Mesenteric fat pad (tissue), 1 donor: ENCODE measurements at places on chromosomes 11 and 22. TPM values are rescaled to one million over a fixed set of nuclear protein-coding genes. Genes with fewer than 3 reads are reported as not detected.

- DNase-seq: no peak
These were observed 8.7 kb downstream of the MMP26 start for GRCh38 chr11:4713241-4713640.

DNA sequence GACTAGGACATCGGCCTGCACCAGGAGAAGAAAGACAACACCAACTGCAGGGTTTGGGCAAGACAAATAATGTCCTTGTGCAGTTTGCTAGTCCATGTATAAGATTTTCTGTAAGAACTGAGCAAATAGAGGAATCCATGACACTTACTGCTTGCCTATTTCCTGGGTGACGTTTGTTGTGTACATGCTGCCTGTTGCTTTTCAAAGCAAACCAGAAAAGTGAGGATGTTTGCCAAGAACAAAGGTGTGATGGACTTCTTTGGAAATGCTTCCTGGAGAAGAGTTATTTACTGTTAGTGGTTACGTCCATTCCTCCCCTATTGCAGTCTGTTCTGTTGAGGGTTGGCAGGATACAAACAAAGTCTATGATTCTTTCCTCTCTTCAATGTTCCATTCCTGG, 126.5 kb downstream of the CASP12 start:
- no peak for DNase-seq

DNA sequence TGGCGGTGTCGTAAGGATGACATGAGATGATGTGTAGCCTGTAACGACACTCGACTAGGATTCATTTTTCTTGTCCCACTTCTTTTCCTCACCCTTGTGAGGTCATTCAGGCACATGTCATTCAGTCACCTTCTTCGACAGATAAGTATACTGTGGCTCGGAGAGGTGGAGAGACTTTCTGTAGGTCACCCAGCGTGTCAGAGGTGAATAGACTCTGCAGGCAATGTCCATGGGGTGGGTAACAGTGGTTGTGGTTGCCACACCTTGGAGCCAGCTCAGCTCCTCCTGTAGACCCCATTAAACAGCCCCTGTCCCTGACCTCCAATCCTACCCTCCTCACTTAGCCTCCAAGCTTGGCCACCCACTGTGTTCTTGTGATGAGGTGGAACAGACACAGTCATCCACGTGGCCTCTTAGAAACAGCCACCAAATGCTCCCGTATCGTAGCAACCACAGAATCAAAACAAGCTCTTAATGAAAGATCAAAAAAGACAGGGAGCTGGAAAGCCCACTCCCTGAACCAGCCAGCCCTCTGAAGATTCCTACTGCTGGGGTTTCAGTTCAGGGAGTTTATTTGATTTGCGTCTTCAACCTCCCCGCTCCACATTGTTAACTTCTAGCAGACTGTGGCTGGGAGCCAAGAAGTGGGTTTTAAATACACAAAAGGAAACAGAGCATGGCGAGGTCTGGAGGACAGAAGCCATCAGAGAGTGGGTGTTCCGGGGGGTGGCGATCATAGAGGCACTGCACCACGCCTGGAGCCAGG, 89.0 kb upstream of the GRK3 start:
- DNase-seq: no peak

DNA sequence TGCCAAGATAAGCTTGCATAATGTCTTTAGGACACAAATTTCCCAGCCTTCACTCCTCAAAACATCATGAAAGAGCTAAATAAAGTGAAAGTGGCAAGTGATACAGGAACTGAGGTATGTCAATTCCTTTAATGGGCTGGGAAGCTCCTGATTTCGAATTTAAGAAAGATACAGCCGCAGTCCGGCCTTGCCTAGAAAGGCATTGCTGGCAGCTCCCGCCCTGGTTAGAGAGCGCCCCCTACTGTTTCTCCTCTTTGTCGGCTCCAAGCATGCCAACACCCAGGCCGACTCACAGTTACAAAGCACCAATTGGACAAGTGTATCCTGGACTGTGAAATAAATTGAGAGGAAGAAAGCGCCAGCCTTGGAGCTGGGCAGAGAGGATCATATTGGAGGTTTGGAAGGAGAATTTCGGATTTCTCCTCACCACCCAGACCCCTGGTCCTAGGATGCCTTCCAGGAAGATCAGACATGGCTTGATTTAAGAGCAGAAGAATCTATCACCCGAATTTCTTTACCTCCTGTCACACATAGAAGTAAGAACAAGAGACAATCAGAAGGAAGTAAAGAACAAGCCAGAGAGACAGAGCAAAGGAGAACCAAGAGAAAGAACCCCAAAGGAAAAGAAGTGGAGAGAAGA, 84.0 kb downstream of the FAM76B start:
- peak; percentile 93 for DNase-seq

DNA sequence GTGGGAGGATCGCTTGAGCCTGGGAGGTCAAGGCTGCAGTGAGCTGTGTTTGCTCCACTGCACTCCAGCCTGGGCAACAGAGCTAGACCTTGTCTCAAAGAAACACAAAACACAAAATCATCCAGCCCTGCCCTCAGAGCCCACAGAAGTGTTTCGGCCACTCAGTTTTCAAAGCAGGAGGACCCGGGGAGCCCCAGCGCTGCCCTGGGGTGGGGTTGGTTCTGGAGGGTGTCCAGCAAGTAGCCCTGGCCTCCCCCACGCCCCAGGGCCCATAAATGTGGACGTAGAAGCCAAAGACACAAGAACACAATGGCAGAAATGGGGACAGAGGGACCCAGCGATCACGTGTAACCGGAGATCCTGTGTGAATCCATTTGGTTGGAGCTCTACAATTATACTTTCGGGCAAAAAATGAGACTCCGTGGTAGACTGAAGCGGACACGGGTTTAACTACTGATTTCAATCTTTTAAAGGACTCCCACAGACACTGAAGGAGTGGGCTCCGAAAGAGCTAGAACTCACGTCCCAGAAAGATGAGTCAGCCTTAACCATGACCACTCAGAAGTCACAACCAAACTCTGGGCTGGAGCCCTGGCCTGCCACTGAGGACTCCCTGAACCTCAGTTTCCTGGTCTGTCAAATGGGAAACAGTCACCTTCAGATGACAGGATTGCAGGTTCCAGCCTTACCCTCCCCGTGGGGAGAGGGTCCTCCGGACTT, 9.0 kb upstream of the CYTH4 start:
- no peak for DNase-seq

- no peak for DNase-seq
These were observed 1.6 kb downstream of the KMT5B start for GRCh38 chr11:68211546-68211945.

GRCh38 chr11:74941492-74941891, 7.4 kb downstream of the XRRA1 start:
- no peak for DNase-seq

GRCh38 chr22:31926969-31927368, 17.4 kb upstream of the YWHAH start:
- DNase-seq: no peak

GRCh38 chr11:131467645-131468394, 97.4 kb downstream of the NTM start:
- DNase-seq: no peak

GRCh38 chr11:29227811-29228210, 789.0 kb downstream of the KCNA4 start:
- DNase-seq: no peak

GRCh38 chr22:31350410-31350863, 4.3 kb upstream of the PATZ1 start:
- no peak for DNase-seq

DNA sequence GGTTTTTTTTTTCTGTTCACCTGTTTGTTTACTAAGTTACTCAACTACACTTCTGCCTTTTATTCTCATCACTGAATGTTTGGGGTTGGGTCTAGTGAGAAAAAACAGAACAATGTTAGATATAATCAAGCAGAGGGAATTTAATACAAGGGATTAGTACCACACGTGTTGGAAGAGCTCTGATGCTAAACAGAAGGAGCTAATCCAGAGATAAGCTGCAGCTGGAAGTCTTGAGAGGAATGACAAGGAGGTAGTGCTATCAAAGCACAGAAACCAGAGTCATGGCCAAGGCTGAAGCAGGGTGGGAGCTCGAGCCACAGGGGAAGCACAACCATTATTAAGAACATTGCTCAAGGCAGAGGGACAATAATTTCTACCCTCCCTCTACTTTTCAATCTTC, 604.1 kb upstream of the ANO5 start:
- no peak for DNase-seq

GRCh38 chr11:73348838-73349237, 27.4 kb upstream of the RELT start:
- DNase-seq: no peak

- no peak for DNase-seq
These were observed 35.4 kb downstream of the MUC2 start for GRCh38 chr11:1109918-1110705.

DNA sequence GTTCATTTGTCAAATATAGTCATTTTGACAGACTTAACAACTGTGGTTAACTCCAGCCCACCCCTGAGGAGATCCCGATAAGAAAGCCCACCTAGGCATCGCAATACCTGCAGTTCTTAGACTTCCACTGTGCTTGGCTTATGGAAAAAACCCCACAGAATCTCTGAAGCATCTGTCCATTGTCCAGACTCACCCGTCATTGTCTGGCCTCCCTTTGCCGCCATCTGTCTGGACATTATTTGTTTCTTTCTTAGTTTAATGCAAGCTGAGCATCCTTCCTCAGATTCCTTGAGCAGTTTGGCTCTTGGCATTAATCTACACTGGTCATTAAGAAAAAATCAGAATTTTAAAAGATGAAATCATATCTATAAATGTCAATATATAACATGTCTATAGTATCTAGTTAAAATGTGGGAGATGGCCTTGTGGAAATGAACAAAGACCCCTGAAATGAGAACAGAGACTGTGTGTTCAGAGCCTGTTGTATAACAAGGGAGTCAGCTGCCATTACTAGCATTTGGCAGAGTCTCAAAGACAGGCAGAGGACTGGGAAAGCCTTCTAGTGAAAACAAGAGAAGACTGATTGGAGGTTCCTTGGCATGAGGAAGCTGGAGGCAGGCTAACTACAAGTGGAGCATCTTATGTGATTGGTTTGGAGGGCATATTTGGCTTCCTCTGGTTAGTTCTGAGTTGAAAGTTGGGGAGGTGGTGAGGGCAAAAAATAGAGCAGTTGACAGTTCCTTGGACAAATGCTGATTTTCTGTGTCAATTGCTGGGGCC, 80.4 kb downstream of the SPON1 start:
- DNase-seq: no peak

DNA sequence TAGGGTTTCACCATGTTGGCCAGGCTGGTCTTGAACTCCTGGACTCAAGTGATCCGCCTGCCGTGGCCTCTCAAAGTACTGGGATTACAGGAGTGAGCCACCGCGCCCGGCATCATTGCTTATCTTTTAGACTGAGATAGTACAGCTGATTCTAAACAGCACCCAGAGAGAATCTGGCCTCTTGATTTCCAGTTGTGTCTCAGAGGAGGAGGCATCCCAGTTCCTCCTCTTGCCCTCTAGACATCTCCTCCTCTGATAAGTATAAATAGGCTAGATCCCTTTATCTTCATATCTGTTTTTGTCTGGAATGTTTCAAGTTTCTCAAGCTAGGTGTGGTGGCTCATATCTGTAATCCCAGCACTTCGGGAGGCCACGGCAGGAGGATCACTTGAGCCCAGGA, 7.0 kb downstream of the MARK2 start:
- no peak for DNase-seq

DNA sequence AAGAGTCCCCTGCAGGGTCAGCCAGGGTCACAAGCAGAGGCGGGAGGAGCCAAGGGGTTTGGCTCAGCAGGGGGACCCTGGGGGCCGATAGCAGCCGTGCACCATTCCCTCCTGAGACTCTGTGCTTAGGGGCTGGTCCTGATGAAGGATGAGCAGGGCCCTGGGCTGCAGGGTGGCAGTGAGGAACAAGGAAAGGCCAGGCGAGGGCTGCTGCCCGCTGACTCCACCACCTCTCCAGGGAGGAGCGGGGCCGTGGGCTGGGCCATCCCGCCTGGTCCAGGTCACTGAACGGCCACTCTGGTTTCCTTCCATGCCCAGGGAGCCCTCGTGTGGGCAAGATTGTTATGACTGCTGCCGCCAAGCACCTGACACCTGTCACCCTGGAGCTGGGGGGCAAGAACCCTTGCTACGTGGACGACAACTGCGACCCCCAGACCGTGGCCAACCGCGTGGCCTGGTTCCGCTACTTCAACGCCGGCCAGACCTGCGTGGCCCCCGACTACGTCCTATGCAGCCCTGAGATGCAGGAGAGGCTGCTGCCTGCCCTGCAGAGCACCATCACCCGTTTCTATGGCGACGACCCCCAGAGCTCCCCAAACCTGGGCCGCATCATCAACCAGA, 9.2 kb upstream of the NDUFS8 start:
- no peak for DNase-seq

DNA sequence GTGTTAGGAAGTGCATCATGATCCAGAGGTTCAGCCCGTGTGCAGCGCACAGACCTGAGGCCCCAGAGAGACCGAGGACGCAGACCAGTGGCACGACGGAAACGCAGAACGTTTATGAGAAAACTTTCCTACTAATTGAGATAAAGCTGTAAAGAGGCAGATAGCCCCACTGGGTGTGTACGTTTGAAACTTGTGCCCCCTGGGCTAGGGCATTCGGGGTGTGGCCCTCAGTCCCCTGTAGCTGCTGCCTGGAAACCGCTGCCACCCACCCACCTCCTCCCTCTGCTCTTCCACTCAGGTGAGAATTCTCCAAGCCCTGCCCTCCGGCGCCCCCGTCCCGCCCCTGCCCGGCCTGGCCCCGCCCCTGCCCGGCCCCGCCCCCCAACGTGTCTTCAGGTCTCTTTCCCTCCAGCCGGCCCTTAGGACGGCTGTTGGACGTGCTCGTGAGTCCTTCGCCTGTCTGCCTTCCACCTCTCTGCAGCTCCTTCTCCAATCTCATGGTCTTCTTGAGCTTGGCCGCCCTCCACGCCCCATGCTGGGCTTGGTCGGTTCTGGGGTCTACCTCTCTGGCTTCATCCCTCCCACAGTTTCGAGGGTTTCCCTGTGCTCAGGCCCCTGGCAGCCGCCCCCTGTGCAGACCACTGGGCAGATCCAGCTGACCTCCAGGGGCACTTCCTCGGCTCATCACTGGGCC, 12.1 kb downstream of the MAPK8IP2 start:
- DNase-seq: no peak

DNA sequence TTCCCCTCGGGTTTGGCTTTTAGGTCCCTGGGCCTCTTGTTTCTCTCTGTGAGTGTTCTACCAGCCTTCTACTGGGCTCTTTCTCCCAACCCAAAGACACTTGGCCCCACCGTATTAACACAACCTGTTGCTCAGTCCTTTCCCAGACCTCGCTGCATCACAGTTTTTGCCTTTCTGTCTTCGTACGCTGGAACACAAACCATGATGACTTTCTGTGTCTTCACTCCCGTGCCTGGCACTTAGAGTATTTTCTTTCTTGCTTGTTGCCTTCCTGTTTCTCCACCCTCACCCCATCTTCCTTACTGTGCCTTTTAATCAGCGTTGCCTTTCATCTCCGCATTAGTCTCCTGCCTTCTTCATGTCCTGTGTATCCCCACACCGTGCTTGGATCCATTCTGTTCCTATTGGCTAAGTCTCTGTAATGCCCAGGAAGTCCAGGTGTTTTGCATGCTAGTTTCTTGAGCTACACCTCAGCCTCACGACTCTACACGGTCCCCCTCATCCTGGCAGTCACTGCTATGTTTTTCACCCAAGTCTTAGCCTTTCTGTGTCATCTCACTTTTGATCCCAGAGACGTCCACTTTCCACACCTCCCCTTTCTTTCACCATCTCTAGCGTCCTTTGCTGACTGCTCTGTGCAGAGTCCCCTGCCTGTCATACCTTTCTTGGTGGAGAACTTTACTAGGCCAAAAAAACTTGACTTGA, 1.6 kb downstream of the MARK2 start:
- no peak for DNase-seq

UPK3A gene
- not detected for total RNA-seq

UBQLN3 gene
- total RNA-seq: 0.22 TPM

POU2F3 gene
- total RNA-seq: 0.19 TPM

TESMIN gene
- total RNA-seq: 0.55 TPM

FAM180B gene
- total RNA-seq: 0.55 TPM
